ENCODE measurements at places on chromosomes 7 and 10.

DNA sequence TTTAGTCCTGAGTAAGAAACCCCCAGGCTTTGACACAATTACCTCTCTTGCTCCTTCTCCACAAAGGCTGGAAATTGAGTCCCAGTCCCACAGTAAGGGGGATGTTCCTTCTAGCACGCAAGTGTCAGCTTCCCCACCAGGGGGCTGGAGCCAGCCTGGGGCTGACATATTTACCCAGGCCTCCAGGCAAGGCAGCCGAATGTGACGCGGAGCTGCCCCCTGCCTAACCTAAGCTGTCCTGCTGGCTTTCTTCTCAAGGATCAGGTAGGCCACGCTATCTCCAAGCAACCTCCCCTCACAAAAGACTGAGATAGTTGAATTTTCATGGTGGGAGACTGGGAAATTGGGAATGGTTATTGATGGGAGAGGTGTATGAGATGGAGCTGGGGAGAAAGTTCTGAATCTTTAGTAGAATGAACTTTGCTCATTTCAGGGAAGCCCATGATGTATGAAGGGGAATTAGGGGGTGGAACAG is 19.2 kb upstream of the BMPER start:
- H3K27ac ChIP-seq: no peak overlapping the region
- H3K27me3 ChIP-seq: no peaks in the 10 kb centered on the region
- no peaks in the 10 kb centered on the region for H3K4me1 ChIP-seq
- no peak overlapping the region for H3K4me3 ChIP-seq
- H3K36me3 ChIP-seq: no peaks in the 10 kb centered on the region
- DNase-seq: no peak

- no peaks in the 10 kb centered on the region for H3K36me3 ChIP-seq
- no peak for DNase-seq
- no peak overlapping the region for H3K27ac ChIP-seq
Measured at GRCh38 chr10:103676058-103676785, 179.2 kb downstream of the SH3PXD2A start.

DNA sequence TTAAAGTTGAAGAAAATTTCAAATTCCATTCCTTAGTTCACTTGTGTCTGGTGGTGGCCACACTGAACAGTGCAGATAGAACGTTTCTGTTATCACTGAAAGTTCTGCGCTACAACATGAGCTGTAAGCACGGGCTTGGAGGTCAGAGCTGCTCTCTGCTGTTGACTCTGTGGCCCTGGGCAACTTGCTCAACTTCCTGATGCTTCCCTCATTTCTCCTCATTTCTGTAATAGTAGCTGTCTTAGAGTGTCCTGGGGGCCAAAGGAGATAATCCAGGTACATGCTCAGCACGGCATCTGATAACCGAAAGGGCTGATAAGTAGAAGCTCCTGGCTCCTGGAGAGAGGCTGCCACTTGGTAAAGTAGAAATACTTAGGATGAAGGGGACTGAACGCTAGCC is 92.3 kb upstream of the DUSP5 start:
- no peak overlapping the region for H3K4me3 ChIP-seq
- H3K4me1 ChIP-seq: no peaks in the 10 kb centered on the region
- H3K36me3 ChIP-seq: no peaks in the 10 kb centered on the region

DNA sequence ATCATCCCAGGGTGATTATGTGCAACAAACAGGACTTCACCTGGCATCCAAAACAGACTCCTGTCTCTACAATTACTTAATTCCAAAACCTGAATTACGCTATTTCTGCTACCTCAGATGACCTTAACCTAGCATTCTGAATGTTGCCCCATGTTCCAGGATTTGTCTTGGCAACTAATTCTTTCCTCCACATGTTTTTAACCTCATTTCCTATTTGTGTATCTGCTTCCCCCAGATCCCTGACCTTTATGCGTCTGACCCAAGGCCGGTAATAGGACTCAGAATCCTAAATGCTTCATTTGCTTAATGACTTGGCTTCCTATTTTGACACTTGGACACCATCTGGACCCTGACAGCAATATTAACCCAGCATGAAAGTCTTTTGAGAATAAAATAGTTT is 8.7 kb upstream of the ING3 start:
- no peak overlapping the region for H3K27ac ChIP-seq
- no peaks in the 10 kb centered on the region for H3K36me3 ChIP-seq
- no peaks in the 10 kb centered on the region for H3K4me1 ChIP-seq
- no peak overlapping the region for H3K4me3 ChIP-seq

DNA sequence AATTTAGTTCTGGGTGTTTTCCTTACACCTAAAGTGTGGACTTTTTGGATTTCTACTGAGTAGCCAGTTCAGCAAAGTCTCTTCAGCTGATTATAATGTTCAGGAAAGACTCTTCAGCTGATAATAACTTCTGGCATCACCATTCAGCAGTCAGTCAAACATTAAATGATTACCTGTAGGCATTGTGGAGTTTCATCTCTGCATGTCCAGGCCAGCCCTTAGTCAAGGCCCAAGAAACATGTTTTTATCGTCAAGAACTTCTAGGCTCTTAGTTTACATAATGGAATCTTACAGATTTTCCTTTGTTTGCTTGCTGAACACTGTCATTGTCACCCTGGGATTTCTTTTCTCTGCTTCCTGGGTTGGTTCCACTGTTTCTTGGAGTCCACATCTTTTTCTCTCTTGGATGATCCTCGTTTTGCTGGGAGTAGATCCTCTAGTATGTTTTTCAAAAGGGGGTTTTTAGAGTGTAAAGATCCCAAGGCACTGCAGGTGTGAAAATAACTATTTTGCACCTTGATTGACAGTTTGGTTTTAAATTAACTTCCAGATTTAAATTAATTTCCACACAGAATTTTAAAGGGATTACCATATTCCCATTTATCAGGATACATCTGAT is 24.2 kb downstream of the CCM2 start:
- no peaks in the 10 kb centered on the region for H3K27me3 ChIP-seq
- no peak overlapping the region for H3K27ac ChIP-seq
- H3K36me3 ChIP-seq: peaks cover 10% of the 10 kb centered on the region

- no peak overlapping the region for H3K27ac ChIP-seq
- no peaks in the 10 kb centered on the region for H3K4me1 ChIP-seq
- no peak for DNase-seq
- H3K36me3 ChIP-seq: peaks cover 41% of the 10 kb centered on the region
Measured at GRCh38 chr10:101536800-101537199, 51.3 kb downstream of the POLL start.

DNA sequence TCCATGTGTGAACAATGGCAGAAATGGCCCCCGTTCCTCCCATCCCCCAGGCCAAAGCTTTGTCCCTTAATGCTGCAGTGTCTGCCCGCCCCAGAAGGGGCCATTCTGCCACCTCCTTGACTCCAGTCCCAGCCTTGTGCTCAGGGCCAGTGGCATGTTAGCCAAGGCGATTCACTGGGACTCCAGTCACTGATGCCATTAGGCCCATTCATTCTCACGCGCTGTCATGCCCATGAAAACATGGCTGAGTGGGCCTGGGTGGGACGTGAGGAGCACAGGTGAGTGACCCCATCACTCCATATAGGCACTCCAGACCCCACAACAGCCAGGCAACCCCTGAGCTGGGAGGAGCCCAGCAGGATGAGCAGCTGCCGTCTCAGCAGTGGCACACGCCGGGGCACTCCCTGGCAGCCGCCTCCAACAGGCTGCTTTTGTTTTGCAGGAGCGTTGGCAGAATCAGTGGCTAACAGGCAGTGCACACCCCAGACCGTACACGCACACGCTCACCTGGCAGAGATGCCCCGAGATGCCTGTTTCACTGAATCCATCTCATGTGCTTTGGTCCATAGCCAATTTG is 79.5 kb downstream of the TCERG1L start:
- no peaks in the 10 kb centered on the region for H3K27me3 ChIP-seq
- DNase-seq: no peak
- no peak overlapping the region for H3K27ac ChIP-seq

DNA sequence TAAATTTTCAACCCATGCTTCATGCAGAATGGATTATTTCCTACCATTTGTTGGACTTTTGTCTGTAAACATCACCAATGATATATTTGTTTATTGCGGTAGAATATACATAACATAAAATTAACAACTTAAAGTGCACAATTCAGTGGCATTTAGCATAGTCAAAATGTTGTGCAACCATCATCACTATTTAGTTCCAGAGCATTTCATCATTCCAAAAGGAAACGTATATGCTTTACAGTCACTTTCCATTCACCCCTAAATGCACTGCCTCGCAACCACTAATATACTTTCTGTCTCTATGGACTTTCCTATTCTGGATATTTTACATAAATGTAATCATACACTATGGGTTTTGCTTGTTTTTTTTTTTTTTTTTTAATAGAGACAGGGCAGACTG is 11.4 kb upstream of the ZNF248 start:
- H3K36me3 ChIP-seq: no peaks in the 10 kb centered on the region
- no peak overlapping the region for H3K27ac ChIP-seq
- no peaks in the 10 kb centered on the region for H3K4me1 ChIP-seq
- H3K4me3 ChIP-seq: no peak overlapping the region
- DNase-seq: no peak

GRCh38 chr7:16999541-17000267 is 117.9 kb upstream of the AGR3 start:
- H3K4me3 ChIP-seq: no peak overlapping the region
- no peak overlapping the region for H3K27ac ChIP-seq
- H3K4me1 ChIP-seq: no peaks in the 10 kb centered on the region
- H3K36me3 ChIP-seq: no peaks in the 10 kb centered on the region
- no peak for DNase-seq

- H3K36me3 ChIP-seq: no peaks in the 10 kb centered on the region
- H3K27ac ChIP-seq: no peak overlapping the region
- no peak overlapping the region for H3K4me3 ChIP-seq
- DNase-seq: no peak
- no peaks in the 10 kb centered on the region for H3K4me1 ChIP-seq
- H3K27me3 ChIP-seq: no peaks in the 10 kb centered on the region
Measured at GRCh38 chr10:75718991-75719390, 287.6 kb downstream of the LRMDA start.

DNA sequence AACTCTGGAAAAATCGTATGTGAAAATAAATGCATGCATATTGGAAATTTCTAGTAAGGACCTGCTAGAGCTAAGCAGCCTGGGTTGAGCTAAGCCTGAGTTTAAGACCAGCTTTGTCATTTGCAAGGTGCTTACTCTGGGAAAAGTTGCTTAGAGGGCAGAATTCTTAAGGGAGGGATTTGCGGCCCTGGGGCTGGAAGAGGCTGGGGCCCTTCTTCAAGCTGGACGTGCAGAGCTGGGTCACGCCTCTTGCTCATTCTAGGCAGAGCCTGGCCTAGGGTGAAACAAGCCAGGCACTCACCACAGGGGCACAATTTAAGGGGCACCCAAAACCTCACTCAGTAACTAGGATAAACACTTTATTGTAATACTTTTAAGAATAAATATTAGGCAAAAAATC is 137.2 kb downstream of the ARHGAP22 start:
- DNase-seq: no peak
- no peaks in the 10 kb centered on the region for H3K36me3 ChIP-seq
- no peaks in the 10 kb centered on the region for H3K4me1 ChIP-seq
- no peaks in the 10 kb centered on the region for H3K27me3 ChIP-seq
- no peak overlapping the region for H3K4me3 ChIP-seq
- no peak overlapping the region for H3K27ac ChIP-seq

- H3K27me3 ChIP-seq: no peaks in the 10 kb centered on the region
- H3K27ac ChIP-seq: no peak overlapping the region
- no peak overlapping the region for H3K4me3 ChIP-seq
- no peaks in the 10 kb centered on the region for H3K36me3 ChIP-seq
Measured at GRCh38 chr7:22137026-22137425, 191.3 kb upstream of the CDCA7L start.

DNA sequence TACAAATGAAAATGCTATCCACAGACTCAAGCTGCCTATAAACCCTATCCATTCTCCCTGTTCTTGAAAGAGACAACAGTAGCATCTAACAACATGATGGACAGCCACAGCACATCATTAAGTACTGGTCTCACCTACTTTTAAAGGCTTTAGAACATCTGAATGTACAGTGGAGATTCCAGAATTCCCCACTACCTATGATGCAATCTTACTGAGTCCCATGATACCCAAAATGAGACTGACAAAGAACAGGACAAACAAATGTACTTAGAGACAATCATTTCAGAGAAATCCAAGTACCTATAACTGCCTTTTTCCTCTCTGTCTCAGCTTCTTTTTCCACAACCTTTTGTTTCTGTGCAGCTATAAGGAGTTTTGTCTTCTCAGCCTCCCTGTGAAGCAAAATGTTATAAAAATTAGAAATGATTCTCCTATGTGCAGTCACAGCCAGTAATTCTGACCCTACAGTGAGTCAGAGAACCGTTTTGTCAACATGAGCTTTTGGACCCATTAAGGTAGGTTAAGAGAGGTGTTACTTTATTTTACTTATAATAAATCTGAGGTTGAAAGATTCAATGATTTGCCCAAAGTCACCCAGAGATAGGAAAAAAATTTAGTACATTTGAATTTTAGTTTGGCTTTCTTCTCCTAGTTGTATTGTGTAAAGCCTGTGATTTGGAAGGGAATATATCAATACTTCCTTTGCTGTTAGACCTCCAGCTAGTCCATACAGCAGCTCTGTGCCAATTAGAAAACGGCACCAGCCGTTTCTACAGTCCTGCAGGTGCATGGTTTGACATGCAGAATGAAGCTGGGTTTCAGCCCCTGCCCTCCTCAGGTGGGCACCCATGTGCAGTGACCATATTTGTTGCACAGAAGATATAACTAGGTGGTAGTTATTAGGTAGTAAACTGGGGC is 21.9 kb downstream of the ERLIN1 start:
- H3K27ac ChIP-seq: no peak overlapping the region
- H3K36me3 ChIP-seq: no peaks in the 10 kb centered on the region
- no peak overlapping the region for H3K4me3 ChIP-seq
- DNase-seq: no peak
- H3K4me1 ChIP-seq: peaks cover 6% of the 10 kb centered on the region

GRCh38 chr10:2882628-2883027 is 184.7 kb upstream of the PFKP start:
- no peak overlapping the region for H3K27ac ChIP-seq
- H3K4me3 ChIP-seq: no peak overlapping the region

- no peaks in the 10 kb centered on the region for H3K36me3 ChIP-seq
- DNase-seq: no peak
- no peak overlapping the region for H3K4me3 ChIP-seq
- no peaks in the 10 kb centered on the region for H3K4me1 ChIP-seq
- no peaks in the 10 kb centered on the region for H3K27me3 ChIP-seq
Measured at GRCh38 chr10:86648704-86649427, 5.5 kb upstream of the OPN4 start.

DNA sequence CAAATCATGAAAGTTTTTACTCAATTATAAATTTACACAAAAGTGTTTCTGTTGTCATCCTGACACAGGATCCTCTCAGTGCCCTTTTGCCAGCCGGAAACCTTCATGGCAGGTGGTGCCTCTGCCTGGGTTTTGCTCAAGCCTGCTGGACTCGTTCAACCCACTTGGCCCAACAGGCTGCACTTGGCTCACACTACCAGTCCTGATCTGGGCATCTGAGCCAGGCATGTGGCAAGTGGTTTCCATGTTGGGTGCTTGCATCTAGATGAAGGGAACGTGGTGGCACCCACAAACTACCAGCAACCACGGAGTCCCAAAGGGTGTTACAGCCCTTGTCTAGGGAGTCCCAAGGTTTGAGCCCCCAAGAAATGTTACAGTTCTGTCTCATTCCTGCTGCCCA is 162.3 kb upstream of the CSTF2T start:
- no peaks in the 10 kb centered on the region for H3K4me1 ChIP-seq
- no peak for DNase-seq
- H3K36me3 ChIP-seq: no peaks in the 10 kb centered on the region

GRCh38 chr10:91409069-91409868 is 875 bp upstream of the HECTD2 start:
- no peaks in the 10 kb centered on the region for H3K36me3 ChIP-seq
- H3K27me3 ChIP-seq: no peaks in the 10 kb centered on the region
- H3K4me1 ChIP-seq: peaks cover 8% of the 10 kb centered on the region
